ENCODE measurements at places on chromosomes 1 and 21.

DNA sequence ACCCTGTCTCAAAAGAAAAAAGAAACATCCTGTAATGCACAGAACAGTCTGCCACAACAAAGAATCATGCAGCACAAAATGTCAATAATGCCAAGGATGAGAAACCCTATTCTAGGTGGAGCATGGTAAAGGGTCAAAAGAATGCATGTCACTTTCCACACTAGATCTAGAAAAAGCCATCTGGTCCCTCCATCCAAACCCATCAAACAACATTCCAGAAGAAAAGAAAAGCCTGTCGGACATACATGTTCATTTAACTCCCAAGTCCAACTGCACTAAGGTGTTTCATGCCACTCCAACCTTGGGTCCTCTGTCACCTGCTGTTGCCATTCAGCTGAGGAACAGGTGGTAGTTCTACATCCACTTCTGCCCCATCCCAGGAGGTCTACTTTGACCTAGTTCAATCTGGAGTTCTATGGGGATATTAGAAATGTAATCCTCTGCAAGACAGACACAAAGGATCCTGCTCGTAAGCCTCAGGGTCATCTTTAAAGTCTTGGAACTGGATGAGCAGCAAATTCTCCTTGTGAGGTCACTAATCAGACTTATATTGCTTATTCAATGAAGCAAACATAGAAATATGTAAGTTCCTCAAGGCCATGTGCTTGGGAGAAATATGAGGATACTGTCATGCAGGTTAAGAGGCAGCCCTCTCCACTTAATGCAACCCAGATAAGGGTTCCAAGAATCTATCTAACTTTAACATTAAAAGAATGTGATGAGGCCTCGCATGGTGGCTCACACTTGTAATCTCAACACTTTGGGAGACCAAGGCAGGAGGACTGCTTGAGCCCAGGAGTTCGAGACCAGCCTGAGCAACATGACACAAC is 3.7 kb downstream of the DEDD start:
- no peak for DNase-seq

GRCh38 chr1:170461762-170462384 is 70.1 kb upstream of the GORAB start:
- no peak for DNase-seq

- no peak for DNase-seq
Measured at GRCh38 chr1:232574889-232575762, 54.8 kb downstream of the SIPA1L2 start.

DNA sequence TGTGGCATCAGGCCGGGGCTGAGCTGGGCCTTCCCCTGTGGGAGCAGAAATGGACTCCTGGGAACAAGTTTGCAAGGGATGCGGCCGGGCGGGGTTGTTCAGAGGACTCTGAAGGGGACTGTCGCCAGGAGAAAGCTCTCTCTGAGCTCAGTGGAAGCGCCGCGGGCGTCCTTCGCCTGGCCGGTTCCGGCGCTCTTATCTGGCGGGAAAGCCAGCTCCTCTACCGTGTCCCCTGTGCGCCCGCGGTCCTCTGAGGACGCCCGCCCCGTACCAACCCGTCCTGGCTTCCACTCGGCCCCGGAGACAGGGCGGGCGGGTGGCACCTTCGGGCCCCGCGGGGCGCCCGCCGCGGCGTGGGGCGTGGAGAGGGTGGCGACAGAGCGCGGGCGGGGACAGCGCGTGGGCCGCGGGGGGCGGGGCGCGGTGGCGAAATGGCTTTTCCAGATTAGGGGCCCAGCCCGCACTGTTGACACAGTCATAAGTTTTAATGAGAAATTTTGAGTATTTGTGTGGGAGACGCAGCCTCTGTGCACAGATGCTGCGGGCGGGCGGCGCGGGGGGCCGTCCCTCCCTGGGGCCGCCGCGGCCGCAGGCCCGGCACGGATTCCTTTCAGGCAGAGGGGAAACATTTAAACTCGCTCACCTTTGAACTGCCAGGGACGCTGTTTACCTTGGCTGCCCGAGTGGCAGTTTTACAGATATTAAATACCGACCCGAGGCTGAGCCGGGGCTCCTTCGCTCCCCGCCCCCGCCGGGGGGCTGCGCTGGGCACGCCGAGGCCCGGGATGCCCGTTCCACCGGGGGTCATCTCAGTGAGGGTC is 70.2 kb downstream of the FOXD2 start:
- DNase-seq = no peak

DNA sequence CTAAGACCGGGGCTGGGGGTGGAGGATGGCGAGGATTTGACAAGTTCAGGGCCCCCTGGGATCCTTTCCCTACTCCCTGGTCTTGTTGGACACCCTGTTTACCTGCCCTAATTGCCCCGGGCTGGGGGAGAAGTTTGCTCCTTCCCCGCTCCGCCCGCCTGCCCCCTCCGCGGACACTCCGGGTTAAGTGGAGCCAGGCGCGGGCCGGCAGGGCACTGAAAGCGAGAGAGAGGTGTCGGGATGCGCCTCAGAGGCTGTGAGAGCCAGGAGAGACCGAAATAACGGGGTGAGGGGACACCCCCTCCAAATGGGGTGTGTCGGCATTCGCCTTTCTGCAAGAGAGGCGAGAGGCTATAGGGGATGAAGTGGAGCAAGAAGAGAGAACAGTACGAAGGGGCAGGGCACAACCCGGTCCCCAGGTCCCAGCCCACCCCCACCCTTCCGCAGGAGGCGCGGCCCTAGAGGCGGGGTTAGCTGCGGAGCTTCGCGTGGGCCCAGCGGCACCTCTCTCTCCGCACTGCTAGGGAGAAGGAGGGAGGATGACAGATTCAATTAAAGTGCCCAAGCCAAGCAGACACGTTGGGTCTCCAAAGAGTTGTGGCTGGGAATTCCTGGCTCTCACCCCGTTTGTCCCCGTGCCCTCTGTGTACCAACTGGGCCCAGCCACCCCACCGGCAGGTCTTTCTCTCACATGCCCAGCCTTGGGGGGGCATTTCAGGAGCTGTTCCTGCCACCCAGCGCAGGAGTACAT is 3.8 kb downstream of the EFNA3 start:
- no peak for DNase-seq

- no peak for DNase-seq
Measured at GRCh38 chr1:58874342-58874741, 90.5 kb upstream of the JUN start.

GRCh38 chr1:58768191-58768731 is 15.6 kb downstream of the JUN start:
- DNase-seq = no peak

DNA sequence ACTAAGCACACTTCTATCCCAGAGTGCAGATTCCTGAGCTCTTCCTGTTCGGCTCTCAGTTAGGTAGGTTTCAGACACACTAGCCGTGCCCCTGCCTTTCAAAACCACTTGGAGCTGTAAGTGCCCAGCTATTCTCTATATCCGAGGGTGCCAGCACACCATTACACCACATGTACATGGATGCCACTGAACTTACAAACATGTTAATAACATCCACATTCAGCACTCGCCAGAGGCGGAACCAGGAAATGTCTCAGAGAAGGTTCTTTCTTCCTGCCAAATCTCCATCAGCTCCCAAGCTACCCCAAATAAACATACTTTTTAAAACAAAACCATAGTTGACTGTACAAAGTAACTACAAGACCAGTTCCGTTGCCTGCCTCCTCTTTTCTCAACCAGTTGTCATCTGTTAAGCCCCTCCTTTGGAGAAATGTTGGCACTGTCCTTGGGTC is 78.4 kb upstream of the CTTNBP2NL start:
- no peak for DNase-seq

DNA sequence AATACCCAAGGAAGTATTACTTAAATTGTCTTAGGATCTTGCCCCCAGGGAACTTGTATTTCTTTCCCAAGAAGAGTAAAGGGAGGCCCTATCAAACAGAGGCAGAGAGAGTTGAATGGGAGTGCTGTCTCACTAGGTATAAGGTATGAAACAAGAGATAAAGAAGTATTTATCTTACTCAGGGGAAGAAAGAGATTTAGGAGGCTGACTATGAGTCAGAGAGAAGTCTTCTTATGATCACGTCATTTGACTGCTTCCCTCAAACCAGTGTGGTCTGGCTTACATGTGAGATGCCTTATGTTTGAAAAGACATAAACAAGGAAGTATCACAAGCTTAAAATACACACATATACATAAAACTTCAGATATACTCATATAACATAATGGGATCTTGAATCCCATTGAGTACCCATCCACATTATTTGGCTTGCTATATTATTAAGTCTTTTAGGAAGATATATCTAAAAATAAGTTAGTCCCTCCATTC is 29.6 kb downstream of the DUSP10 start:
- DNase-seq = no peak

DNA sequence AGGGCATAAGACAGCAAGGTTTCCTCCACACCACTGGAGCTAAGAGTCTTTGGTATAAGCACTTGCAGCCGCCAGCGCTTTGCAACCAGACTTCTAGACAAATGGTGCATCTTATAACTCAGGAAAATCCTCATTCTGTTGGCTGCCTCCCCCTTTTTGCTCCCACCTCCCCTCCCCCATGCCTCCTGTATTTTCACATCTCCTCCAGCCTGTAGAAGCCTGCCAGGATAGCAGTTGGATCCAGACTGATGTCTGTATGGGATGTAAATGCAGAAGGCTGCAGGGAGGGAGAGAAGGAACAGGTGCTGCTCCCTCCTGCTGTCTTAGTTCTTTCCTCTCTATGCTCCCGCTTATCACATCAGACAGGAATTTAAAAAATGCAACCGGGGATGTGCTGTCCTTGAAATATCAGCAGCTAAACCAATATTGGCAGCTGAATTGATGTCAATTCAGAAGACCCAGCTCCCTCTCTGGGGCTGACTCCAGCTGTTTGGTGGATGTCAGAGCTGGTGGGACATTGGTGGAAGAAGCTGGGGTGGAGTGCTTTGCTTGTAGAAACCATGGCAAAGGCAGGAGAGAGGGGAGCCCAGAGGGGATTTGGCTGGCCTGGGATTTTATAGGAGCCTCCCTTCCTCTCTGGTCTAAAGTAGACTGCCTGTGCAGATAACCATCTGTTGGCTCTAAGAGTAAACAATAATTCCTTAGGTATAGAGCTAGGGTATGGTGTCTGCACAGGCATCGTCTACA is 53.5 kb downstream of the NFASC start:
- DNase-seq = peak; percentile 96

DNA sequence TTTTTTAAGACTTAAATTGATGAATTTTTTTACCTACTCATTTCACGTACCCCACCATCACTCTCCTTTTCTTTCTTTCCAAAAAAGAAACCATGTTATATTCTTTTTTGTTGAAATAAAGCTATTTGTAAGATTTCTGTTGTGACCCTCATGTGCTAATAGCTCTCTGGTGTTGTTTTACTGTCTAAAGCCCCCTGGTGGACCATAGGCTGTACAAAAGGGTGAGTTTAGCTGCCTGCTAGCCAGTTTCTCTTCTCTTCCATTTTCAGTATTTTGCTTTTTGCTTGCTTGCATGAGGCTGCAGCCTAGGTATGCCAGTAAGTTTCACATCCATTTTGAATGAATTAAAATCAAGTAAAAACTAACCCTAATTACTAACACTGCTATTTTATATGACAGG is 15.6 kb upstream of the VAMP3 start:
- DNase-seq = no peak

DNA sequence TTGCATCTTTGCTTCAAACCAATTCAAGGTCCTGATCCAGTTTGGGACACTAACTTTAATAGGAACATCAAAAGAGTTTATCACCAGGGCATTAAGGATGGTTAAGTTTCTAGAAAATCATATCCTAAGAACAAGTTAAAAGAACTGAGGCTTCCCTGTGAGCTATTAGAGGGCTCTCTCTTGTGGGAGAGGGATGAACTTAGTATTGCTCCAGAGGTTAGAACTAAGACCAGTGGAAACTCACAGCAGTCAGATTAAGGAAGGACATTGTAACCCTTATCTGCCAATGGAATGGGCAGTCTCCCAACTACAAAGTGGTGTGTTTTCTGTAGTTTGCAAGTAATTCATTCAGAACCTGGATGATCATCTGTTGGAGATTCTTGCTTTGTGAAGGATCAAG is 36.8 kb downstream of the UBE2U start:
- DNase-seq = no peak

DNA sequence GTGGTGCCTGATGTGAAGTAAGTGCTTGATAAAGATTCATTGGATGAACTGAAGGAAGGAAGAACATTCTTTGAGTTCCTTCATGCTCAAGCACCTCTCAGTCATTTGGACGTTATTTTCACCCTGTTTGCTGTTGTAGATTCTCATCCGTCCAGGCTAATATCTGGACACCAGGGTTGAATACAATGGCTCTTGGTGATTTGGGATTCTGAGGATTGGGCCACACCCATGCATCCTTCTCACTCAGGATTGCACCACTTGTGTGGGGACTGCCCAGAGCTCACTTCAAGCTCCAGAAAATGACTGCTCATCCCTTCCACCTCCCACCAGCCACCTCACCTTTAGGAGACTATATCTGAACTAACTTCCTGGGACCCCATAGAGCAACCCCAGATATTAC is 117.1 kb upstream of the IPO9 start:
- no peak for DNase-seq

DNA sequence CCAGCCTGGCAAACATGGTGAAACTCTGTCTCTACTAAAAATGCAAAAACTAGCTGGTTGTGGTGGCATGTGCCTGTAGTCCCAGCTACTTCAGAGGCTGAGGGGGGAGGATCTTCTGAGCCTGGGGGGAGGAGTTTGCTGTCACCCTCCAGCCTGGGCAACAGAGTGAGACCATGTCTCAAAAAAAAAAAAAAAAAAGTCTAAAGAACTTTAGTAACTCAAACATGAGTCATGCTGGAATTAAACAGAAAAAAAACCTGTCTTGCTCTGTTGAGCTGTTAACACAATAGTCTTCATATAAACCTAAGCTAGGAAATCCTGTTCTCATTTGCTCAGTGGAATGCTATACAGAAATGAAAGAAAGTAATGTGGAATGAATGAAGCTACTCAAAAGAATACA is 16.7 kb upstream of the DISP1 start:
- DNase-seq = no peak

DNA sequence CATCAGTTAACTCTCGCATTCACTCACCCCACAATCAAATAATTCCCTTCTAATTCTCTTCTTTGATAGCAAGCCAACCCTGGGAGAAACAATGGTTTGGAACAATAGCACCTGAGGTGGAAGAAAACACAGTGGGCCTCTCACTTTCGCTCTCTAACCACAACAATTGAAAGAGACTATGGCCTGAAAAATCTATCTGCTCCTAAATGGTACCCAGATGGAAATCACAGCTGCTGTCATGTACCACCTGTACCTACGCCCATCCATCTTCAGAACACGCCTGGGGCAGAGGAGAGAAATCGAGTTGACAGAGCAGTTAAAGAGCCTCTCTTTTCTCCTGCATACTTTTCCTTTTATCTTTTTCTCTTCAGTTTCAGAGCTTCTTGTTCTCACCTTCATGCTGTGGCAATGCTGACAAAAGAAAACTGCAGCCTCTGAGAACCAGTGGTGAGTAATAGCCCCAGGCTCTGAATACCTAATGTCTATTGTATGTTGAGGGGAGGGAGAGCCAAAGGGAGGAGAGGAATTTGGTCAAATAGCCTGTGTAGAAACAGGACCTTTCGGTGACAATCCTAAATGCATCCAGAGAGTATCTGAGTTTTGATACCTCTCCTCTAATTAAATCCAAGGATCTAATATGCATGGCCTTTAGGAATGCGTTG is 57.7 kb downstream of the ZC3H11B start:
- DNase-seq = peak; percentile 60

GRCh38 chr1:224579526-224579925 is 36.6 kb upstream of the CNIH3 start:
- DNase-seq = no peak

GRCh38 chr1:92585831-92586230 is 99.1 kb upstream of the GFI1 start:
- no peak for DNase-seq

GRCh38 chr1:7500381-7501083 is 270.6 kb upstream of the VAMP3 start:
- no peak for DNase-seq
